Heart left ventricle (tissue), 16 donors: ENCODE measurements at places on chromosomes 16 and 17. TPM values are rescaled to one million over a fixed set of nuclear protein-coding genes. Genes with fewer than 3 reads are reported as not detected.

DNA sequence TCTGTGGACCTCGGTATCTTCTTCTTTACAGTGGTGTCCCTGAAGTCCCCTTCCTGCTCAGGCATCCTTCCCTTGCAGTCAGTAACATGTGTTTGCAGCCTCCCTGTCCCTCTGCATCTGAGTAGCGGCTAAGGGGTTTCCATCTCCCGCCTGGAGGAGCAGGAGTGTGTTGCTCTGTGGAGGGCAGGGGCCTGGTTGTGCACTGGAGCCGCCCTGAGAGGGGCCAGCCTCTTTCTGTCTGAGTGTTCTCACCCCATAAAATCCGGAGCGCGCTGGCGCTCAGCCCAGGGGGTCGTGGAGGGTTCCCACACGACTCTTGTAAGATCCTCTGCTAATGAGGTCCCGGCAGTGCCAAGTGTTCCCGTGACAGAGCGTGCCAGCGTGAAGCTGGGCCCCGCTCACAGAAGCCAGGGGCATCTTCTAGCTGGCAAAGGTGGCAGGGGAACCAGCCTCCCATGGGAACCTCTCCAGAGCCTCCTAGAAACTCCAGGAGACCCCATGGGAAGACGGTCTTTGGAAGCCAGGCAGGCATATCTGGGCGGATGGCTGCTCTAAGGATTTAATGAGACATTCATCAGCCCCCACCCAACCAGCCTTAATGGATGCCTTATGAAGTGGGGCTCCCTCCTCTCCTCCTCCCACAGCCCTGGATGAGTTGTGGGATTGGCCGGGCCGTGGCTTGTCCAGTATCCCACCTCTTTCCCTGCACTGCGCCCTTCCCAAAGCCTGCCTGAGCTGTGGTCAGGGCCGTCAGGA is 91.4 kb upstream of the GSE1 start:
- no peak overlapping the region for H3K4me3 ChIP-seq
- H3K4me1 ChIP-seq = peaks cover 20% of the 10 kb centered on the region
- no peaks in the 10 kb centered on the region for H3K36me3 ChIP-seq
- no peak overlapping the region for H3K27ac ChIP-seq

Gene ADGRG3
- total RNA-seq = 1.4 TPM

GRCh38 chr17:3535253-3535995 is 22.2 kb downstream of the TRPV3 start:
- peak; percentile 70 for DNase-seq
- no peaks in the 10 kb centered on the region for H3K27me3 ChIP-seq
- H3K27ac ChIP-seq = peak overlapping the region; percentile 66
- H3K36me3 ChIP-seq = no peaks in the 10 kb centered on the region

GRCh38 chr16:49559242-49559641 is 185.6 kb downstream of the C16orf78 start:
- no peak overlapping the region for H3K4me3 ChIP-seq
- no peak for DNase-seq
- H3K36me3 ChIP-seq = no peaks in the 10 kb centered on the region
- no peaks in the 10 kb centered on the region for H3K4me1 ChIP-seq

GRCh38 chr17:52026075-52026474 is 132.4 kb downstream of the CA10 start:
- no peak for DNase-seq
- no peaks in the 10 kb centered on the region for H3K36me3 ChIP-seq
- no peaks in the 10 kb centered on the region for H3K27me3 ChIP-seq
- H3K4me3 ChIP-seq = no peak overlapping the region
- H3K27ac ChIP-seq = no peak overlapping the region

DNA sequence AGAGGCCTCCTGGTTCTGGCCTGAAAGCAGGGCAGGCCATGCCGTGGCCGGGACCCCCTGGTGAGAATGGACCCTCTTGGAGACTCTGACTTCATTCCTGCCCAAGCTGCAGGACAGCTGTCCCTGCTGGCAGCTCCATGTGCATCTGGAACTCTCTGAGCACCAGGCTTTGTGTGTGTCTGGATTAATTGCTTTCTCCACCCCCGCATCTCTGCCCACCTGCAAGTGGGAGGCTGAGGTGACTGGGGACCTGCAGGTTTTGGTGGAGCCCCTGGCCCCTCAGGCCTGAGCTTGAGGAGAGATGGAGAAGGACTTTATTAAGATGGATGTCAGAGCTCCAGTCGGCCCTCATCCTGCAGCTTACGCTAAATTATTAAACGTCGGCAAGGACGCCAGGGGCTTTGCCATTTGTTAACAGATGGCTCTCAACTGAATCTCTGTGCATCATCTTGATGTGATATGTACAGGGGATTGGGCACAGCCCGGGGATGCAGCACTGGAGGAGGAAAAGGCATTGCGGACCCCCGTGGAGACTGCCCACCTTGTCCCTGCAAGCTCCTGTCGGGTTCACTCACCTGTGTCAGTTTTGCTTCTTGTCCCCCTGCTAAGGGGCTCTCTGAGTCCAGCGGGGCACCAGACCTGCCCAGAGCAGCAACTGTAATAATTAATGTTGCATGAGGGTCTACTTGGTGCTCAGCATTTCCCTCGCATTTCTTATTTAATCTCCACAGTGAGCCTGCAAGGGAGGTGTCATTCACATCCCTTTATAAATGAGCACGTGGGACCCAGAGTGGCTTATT is 154.1 kb upstream of the RPL38 start:
- no peaks in the 10 kb centered on the region for H3K4me1 ChIP-seq
- H3K36me3 ChIP-seq = no peaks in the 10 kb centered on the region
- no peak for DNase-seq
- H3K27me3 ChIP-seq = no peaks in the 10 kb centered on the region
- H3K27ac ChIP-seq = no peak overlapping the region

GRCh38 chr17:6603744-6604325 is 36.7 kb downstream of the KIAA0753 start:
- DNase-seq = peak; percentile 25
- no peaks in the 10 kb centered on the region for H3K27me3 ChIP-seq
- no peak overlapping the region for H3K4me3 ChIP-seq
- no peaks in the 10 kb centered on the region for H3K36me3 ChIP-seq
- H3K27ac ChIP-seq = no peak overlapping the region

DNA sequence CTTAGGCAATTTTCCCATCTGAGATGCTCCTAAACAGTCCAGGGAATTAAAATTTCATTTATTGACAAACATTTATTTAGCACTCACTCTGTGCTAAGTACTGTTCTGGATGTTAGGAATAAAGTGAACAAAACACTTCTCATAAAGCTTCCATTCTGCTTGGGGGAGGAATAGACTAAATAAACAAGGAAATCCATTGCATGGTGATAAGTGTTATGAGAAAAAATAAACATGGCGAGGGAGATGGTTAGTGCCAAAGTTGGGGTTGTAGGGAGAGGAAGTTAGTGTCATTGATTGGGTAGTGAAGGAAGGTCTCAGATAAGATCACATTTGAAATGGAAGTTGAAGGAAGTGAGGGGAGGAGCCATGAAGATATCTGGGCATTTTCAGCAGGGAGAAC is 72.2 kb upstream of the CES5A start:
- no peaks in the 10 kb centered on the region for H3K4me1 ChIP-seq
- no peak for DNase-seq
- no peak overlapping the region for H3K4me3 ChIP-seq
- no peaks in the 10 kb centered on the region for H3K36me3 ChIP-seq
- no peak overlapping the region for H3K27ac ChIP-seq

DNA sequence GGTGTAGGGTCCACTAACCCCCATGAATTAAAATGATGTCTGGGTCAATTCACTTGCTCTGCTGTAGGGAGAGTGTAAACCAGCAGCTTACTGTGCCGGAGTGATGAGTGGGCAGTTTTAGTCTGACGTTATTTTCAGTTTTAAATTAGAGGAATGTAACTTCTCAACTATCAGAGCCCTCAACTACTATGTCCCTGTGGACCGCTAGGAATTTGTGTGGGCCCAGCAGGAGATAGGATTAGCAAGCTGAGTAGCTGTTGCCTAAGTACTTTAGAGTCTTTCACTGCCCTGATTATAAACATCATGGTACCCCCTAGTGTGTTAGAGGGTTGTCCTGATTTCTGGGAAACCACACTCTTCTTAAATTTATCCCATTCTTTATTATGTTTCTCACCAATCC is 11.4 kb downstream of the MARVELD3 start:
- H3K36me3 ChIP-seq = peaks cover 6% of the 10 kb centered on the region
- H3K4me3 ChIP-seq = no peak overlapping the region
- H3K27ac ChIP-seq = no peak overlapping the region
- peak; percentile 42 for DNase-seq

- no peaks in the 10 kb centered on the region for H3K36me3 ChIP-seq
- peaks cover 19% of the 10 kb centered on the region for H3K4me1 ChIP-seq
- H3K27ac ChIP-seq = peak overlapping the region; percentile 70
- H3K4me3 ChIP-seq = no peak overlapping the region
- no peaks in the 10 kb centered on the region for H3K27me3 ChIP-seq
- no peak for DNase-seq
These were observed 448 bp downstream of the VTN start for GRCh38 chr17:28369684-28370034.

Gene CCL15
- not detected for total RNA-seq
